ENCODE measurements at places on chromosomes 12 and 14. TPM values are rescaled to one million over a fixed set of nuclear protein-coding genes. Genes with fewer than 3 reads are reported as not detected.

The CD69 gene
- total RNA-seq: 0.16 TPM

The GXYLT1 gene
- total RNA-seq: 12.8 TPM

The ADAM21 gene
- 0.87 TPM for total RNA-seq

The TMEM121 gene
- total RNA-seq: 3.5 TPM

The BMP4 gene
- 1.8 TPM for total RNA-seq

The KRT79 gene
- total RNA-seq: 1.0 TPM

The PTGER2 gene
- not detected for total RNA-seq

The C12orf75 gene
- 128 TPM for total RNA-seq

The GNPNAT1 gene
- total RNA-seq: 55.5 TPM
